ENCODE measurements at places on chromosomes 6 and 20.

DNA sequence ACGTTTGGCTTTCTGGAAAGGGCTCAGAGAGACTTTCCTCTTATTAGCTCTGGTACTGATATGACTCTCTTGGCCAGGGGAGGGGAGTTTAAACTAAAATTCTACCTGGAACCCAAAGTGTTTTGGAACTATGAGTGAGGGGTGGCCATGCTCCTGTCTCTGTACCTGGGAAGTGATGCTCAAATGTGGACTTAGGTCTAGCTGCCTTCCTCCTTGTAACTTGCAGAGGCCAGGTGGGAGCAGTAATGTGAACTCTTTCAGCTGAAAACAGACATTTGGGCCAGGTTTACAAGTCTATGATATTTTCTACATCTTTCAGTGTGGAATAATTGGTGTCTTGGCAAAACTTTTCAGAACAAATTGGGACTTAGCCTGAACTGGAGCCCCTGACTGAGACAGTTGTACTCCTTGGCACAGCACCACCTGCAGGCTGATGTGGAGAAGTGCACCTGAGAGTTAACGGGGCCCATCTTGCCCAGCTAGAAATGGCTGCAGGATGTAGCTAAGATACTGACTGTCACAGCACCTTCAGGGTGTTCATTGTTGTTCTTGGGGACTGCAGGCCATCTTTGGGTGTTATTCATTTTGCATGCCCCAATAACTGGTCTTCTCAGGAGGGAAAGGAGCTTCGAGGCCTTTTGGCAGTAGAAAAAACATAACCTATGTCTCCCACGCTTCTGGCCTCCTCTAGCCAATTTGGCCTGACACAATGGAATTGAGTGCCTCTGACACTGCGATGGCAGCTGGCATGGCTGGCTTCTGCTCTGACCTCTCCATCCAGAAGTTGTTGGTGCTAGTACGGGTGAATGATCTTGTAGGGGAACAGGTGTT is 37.1 kb downstream of the CD109 start:
- peak; percentile 84 for DNase-seq

- peak; percentile 71 for DNase-seq
These were observed 15.0 kb upstream of the IFNGR1 start for GRCh38 chr6:137233911-137234863.

DNA sequence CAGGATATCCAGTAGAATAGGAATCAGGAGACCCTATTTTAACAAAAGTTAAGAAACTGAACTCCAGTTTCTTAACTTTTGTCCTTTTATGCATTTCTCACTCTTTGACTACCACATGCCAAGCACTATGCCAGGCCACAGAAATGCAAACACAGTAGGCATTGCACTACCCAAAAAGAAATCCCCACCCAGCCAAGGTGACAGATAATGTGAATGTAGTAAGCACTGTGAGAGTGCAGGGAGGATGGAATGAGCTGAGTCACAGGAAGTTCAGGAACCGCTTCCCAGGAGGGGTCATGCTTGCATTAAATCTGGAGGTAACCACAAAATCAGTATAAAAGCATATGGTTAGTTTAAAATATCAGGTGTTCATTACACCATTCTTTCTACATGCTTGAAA is 20.1 kb upstream of the FAM83C start:
- peak; percentile 92 for DNase-seq

- peak; percentile 23 for DNase-seq
These were observed 1107.3 kb upstream of the MAP3K7 start for GRCh38 chr6:91694016-91694654.

GRCh38 chr20:17664025-17664633 is 17.9 kb downstream of the RRBP1 start:
- DNase-seq = no peak

- DNase-seq = no peak
These were observed 41.4 kb upstream of the TMX4 start for GRCh38 chr20:8060977-8061376.

- DNase-seq = no peak
These were observed at the start of gene BIRC7 for GRCh38 chr20:63235399-63235983. TSS of gene BIRC7 (plus strand) at chr20:63235905. CDS start at chr20:63236097, 192 bp downstream.

DNA sequence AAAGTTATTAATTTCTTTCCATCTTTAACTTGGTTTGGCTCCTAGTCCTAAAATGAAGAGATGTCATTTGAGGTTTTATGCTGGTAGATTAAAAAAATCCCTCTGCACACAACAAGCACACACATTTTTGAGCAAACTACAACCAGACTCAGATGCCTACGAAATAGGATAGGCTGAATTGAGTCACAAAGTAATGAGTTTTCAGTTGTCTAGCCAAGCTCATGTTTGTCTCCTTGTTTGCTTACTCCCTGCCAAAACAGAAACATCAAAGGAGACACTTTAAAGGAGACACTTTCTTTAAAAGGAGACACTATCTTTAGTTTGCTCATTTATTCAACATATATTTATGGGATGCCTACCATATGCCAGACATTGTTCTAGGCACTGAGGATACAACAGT is 56.2 kb downstream of the TPBG start:
- DNase-seq = no peak

DNA sequence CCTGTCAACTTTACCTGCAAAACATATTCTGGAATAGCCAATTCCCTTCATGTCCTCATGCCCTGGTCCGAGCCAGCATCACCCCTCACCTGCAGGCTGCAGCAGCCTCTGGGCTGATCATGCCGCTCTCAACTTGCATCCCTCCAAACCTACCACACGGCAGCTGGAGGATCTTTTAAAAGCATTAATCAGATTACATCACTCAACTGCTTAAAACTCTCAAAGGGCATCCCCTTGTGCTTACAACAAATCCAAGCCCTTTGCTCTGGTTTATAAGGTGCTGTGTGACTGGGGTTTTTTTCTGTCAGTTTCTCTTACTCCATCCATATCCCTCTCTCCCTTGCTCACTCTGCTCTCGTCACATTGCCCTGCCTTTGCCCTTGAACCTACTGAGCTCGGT is 24.0 kb downstream of the CD40 start:
- no peak for DNase-seq

DNA sequence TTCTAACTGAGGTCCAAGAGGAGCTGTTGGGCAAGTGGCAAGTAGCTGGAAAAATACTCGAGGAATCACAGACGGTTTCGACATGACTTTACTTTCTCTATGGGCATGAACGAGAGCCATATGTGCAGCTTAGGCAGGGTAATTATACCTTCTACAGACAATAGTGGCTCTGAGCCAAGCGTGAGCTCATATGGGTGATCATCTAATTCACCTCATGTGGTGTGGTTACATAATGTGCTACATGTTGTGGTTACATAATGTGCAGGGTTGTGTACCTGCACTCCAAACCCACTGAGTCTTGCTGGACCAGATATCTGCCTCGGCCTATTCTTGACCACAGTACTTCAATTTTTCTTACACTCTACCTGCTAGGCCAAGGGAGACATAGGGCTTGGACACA is 771.7 kb upstream of the EYS start:
- DNase-seq = no peak

GRCh38 chr6:48099713-48100587 is 11.0 kb downstream of the PTCHD4 start:
- no peak for DNase-seq

DNA sequence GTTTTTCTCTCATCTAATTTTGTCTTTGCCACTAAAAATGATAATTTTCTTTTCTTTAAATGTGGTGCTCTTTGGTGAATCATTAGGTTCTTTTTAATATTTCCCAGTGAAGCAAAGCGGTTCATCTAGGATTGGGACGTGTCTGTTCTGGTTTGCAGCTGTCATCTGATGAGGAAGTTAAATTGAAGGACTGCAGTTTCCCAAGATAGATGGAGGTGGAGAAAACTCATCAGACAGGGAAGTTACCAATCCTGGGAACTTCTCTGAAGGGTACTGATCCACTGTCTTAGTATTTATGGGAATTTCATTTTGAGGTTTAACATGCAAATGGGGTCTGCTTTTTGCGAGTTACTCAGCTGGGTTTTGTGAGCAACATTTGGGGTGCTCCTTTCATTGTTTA is 2.4 kb upstream of the AARS2 start:
- no peak for DNase-seq

DNA sequence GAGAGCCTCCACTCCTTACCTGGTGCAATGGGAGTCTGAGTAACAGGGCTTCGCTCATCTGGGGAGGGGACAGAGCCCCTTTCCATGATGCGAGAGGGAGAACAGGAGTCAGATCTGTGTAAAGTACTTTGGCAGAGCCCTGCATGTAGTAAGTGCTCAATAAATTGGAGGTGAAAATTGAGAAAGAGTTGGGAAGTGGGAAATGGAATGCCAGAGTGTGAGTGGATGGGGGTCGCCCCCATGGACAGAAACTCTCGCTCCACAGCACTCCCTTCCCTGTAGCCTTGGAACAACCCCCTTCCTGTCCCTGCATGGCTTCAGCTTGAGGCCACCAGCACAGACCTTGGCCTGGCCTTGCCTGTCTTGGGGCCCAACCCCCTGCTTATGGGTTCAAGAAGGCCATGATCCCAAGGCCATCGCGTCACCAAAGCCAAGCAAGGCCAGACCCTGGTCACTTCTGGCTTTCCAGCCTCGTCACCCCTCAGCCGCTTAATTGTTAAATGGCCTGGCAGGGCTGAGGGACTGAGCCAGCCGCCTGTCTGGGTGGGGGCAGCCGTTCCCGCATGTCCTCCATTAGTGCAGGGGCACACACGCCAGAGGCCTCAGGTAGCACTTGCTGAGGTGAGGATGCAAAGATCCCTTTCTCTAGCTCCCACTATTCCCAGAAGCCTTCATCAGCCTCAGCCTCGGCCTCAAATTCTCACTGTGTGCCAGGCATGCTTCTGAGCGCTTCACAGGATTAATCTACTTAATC is 93.7 kb upstream of the PTPN1 start:
- no peak for DNase-seq

DNA sequence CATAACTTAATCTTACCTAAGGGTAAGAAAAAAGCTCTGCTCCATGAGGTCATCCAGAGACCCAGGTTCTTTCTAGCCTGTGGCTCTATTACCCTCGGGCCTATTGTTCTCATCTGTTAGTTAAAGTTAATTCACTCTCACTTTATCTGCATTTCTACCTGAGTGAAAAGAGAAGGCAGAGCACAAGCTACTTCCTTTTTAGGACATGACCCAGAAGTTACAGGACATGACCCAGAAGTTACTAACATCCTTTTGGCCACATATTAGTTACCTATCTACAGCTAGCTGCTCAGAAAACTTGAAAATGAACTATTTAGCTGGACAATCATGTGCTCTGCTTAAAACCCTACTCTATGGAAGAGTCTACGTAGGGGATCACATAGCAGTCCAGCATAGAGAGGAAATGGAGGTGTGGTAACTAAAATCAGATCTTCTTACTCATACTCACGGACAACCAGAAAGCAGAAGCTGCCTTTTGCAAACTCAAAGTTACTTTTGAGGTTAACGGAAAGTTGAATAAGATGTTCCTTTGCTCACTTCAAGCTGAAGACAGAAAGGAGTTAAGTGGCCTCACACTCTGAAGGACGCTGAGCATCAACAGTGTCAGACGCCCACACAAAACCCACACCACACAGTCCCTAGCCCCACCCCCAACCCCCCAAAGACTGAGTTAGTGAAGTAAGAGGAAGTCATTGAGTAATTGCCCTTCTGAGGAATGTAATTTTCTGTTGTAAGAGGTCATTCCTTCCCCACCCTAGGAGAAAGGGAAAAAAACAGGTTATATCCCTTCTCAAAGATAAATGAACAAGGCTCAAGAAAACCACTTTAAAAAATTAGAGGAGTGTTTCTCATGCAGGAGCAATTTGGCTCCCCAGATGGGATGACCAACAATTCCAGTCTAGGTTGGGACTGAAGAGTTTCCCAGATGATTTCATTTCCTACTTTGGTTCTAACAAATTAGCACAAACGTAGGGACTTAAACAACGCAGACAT is 45.9 kb upstream of the TAB2 start:
- DNase-seq = no peak

GRCh38 chr6:162712694-162713093 is 14.9 kb downstream of the PRKN start:
- no peak for DNase-seq

DNA sequence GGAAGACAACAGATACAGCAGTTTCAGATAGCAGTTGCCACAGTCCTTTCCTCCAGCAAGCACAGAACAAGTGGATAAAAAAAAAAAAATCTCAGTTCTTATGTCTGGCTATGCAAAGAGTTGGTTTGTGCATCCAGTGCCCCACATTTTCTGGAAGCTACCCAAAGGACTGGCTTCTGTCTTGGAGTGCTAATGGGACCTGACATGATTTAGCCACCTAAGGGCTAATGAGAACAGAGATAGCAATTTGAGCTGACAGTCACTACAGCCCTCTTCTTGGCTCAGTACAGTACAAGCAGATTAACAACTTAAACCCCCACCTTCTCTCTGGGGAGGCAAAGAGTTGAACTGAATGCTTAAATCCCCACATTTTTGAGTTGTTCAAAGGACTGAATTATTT is 976.8 kb downstream of the TBC1D32 start:
- peak; percentile 4 for DNase-seq

DNA sequence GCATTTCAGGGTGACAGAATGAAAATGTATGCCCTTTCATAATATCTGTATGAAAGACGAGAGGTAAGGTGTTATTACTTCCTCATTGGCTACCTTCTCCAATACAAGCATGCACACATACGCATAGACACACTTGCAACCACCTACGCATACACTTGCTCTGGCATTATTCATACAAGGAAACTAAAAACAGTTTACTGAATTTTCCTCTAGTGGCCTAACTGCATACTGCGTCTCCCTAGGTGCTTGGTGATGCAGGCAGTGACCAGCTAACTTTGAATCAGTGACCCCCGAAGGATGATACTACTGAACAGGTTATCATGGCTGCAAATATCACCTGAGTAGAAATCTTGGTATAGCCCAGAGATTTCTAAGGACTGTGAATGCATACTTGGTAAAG is 593.1 kb downstream of the PKHD1 start:
- DNase-seq = no peak

Measured in astrocyte of the hippocampus (primary cell).